ENCODE measurements at places on chromosomes 13 and 19. TPM values are rescaled to one million over a fixed set of nuclear protein-coding genes. Genes with fewer than 3 reads are reported as not detected.

The TINCR gene
- 0.76 TPM for total RNA-seq

The CRX gene
- not detected for total RNA-seq

The THSD1 gene
- 0.49 TPM for total RNA-seq

The AP1M2 gene
- total RNA-seq, result not detected

The CGB2 gene
- not detected for total RNA-seq

The JUNB gene
- 309 TPM for total RNA-seq

The ZNF540 gene
- 0.93 TPM for total RNA-seq

The ZNF85 gene
- total RNA-seq, result 10.4 TPM

The PSMC4 gene
- total RNA-seq, result 162 TPM

The TEAD2 gene
- total RNA-seq, result not detected

The DCT gene
- 0.61 TPM for total RNA-seq

The CFD gene
- 1.0 TPM for total RNA-seq

The URAD gene
- not detected for total RNA-seq

The RXFP2 gene
- not detected for total RNA-seq

The BRSK1 gene
- 10.0 TPM for total RNA-seq

The SHD gene
- total RNA-seq, result not detected

The ZNF304 gene
- 9.7 TPM for total RNA-seq

The ZNF497 gene
- total RNA-seq, result 0.64 TPM

The TMEM150B gene
- total RNA-seq, result 0.93 TPM

The RFPL4A gene
- not detected for total RNA-seq

The GPC6 gene
- not detected for total RNA-seq

The FXYD7 gene
- total RNA-seq, result 2.2 TPM

The GJB6 gene
- 0.96 TPM for total RNA-seq

The TEX101 gene
- total RNA-seq, result not detected

The GRIK5 gene
- 4.6 TPM for total RNA-seq

The TBXA2R gene
- total RNA-seq, result 0.39 TPM

The KLHL1 gene
- total RNA-seq, result not detected

The SNRNP70 gene
- total RNA-seq, result 233 TPM

The SLITRK6 gene
- not detected for total RNA-seq

The ZNF575 gene
- total RNA-seq, result 4.2 TPM

The DNM2 gene
- 410 TPM for total RNA-seq

The RUBCNL gene
- total RNA-seq, result 2.3 TPM

The CCNA1 gene
- total RNA-seq, result 3.3 TPM

The PSG5 gene
- total RNA-seq, result not detected

The PODNL1 gene
- total RNA-seq, result 0.42 TPM

The PDX1 gene
- total RNA-seq, result not detected

The SPATA13 gene
- 58.1 TPM for total RNA-seq

The FCAR gene
- not detected for total RNA-seq

The UBE2L5 gene
- total RNA-seq, result 0.22 TPM

The ZNF221 gene
- total RNA-seq, result 0.76 TPM

The ZNF850 gene
- total RNA-seq, result 3.3 TPM

The NMRK2 gene
- total RNA-seq, result not detected

The CD33 gene
- 8.5 TPM for total RNA-seq

The NOSIP gene
- total RNA-seq, result 215 TPM

The NRTN gene
- 0.32 TPM for total RNA-seq

The ANKLE1 gene
- total RNA-seq, result 3.7 TPM

The ZNF493 gene
- 18.0 TPM for total RNA-seq

The NLRP5 gene
- total RNA-seq, result not detected

The KLK15 gene
- not detected for total RNA-seq

The PGLYRP2 gene
- total RNA-seq, result 0.34 TPM

The MCF2L gene
- 0.56 TPM for total RNA-seq

The SIGLEC5 gene
- total RNA-seq, result not detected

The OR10H5 gene
- total RNA-seq, result not detected

The FBXL12 gene
- total RNA-seq, result 19.0 TPM

The IGFL3 gene
- not detected for total RNA-seq

The PSG2 gene
- not detected for total RNA-seq

The CYP4F8 gene
- not detected for total RNA-seq

All from T-helper 1 cell treated with Interleukin-12 subunit alpha and Interleukin-12 subunit beta and Interleukin-4 antibody, amounts not matched to agents 30 ng/mL and 1 ng/mL, for 36 hours (primary cell).